CD4-positive, alpha-beta T cell treated with Interleukin-10 for 1 hour (primary cell): ENCODE measurements at places on chromosomes 5 and 9.

- no peak for DNase-seq
Observed at GRCh38 chr5:142597546-142598337, 88.1 kb downstream of the FGF1 start.

GRCh38 chr5:122295138-122295537 is 16.9 kb upstream of the SNCAIP start:
- no peak for DNase-seq

GRCh38 chr5:106093134-106093533 is 1577.6 kb downstream of the EFNA5 start:
- no peak for DNase-seq

GRCh38 chr9:13806714-13807113 is 507.2 kb downstream of the NFIB start:
- DNase-seq = no peak

GRCh38 chr9:108441251-108441650 is 414.5 kb downstream of the ACTL7B start:
- DNase-seq = no peak
